ENCODE measurements at places on chromosomes 6 and 20.

GRCh38 chr6:9795880-9796279 is 619.0 kb downstream of the TFAP2A start:
- no peak for DNase-seq

DNA sequence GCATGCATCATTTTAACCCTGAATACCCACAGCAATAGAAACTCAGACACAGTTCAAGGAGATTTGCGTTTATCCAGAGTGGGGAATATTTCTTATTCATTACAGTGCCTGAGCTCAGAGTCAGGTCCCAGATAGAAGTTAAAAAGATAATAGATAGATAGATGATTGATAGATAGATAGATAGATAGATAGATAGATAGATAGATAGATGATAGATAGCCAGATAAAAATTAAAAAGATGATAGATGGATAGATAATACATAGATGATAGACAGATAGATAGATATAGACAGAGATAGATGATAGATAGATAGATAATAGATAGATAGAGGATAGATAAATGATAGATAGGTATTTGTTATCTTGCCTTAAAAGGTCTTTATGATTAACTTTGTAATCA is 184.7 kb downstream of the MYLK4 start:
- DNase-seq = no peak

GRCh38 chr6:16548121-16548520 is 213.1 kb downstream of the ATXN1 start:
- DNase-seq = no peak

DNA sequence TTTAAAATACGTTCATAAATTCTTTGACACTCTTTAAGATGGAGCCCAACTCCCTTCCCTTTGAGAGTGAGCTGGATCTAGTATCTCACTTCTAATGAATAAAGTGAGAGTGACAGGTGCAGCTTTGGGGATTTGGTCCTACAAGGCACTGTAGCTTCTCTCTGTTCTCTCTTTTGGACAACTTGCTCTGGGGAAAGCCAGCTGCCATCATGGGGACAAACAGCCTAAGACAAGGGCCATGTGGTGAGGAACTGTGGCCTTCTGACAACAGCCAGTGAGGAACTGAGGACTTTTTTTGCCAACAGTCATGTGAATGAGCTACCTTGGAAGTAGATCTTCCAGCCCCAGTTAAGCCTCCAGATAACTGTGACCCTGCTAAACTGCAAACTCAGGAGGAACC is 272.8 kb upstream of the AGPAT4 start:
- no peak for DNase-seq

GRCh38 chr6:87675004-87675681 is 26.9 kb downstream of the AKIRIN2 start:
- peak; percentile 48 for DNase-seq

DNA sequence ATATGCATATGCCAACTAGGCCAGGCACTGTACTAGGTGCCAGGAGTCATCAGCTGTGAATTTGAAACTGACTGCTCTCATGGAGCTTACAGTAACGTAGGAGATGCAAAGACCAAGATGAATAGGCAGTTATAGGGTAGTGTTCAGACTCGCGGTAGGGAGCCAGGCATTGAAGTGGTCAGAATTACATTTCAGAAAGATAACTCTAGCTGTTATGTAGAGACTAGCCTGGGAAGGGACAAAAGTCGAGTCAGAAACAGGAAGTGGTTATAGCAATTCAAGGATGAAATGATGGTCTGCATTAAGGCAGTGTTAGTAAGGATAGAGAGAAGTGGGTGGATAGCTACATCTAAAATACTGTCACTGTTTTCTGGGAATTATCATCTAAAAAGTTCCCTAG is 56.6 kb downstream of the PCMT1 start:
- no peak for DNase-seq

GRCh38 chr6:11277275-11278206 is 45.1 kb upstream of the NEDD9 start:
- peak; percentile 22 for DNase-seq

DNA sequence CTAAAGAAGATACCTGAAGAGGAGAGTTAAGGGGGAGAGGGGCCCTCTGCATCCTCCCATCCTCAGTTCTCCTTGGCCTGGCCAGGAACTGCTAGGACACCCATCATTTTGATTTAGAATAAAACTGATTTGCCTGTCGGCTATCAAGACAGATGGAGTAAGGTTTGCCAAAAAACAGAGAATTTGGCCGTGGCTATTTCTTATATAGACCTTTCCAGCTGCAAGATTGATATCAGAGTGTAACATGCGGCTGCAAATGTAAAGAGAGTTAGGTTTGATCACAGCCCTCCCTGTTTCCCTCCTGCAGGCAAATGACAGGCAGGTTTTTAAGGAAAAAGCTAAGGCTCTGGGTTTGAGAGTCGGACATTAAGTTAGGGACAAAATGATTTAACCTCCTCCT is 226.6 kb upstream of the TAB2 start:
- DNase-seq = no peak

DNA sequence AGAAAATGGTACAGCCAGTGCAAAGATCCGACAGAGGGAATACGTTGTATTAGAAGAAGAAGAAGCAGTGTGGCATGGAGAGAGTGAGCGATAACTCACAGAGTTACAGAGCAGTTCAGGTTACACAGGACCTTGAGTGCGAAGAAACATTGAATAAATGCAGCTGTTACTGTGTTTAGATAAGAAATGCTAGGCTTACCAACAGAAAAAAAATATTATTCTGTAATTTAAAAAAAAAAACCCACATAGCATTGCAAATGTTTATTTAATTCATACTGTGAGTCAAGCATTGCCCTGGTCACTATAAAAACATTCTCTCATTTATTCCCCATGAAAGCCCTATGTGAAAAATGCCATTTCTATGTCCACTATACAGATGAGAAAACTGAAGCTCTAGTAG is 373.4 kb upstream of the EPHA7 start:
- DNase-seq = no peak

DNA sequence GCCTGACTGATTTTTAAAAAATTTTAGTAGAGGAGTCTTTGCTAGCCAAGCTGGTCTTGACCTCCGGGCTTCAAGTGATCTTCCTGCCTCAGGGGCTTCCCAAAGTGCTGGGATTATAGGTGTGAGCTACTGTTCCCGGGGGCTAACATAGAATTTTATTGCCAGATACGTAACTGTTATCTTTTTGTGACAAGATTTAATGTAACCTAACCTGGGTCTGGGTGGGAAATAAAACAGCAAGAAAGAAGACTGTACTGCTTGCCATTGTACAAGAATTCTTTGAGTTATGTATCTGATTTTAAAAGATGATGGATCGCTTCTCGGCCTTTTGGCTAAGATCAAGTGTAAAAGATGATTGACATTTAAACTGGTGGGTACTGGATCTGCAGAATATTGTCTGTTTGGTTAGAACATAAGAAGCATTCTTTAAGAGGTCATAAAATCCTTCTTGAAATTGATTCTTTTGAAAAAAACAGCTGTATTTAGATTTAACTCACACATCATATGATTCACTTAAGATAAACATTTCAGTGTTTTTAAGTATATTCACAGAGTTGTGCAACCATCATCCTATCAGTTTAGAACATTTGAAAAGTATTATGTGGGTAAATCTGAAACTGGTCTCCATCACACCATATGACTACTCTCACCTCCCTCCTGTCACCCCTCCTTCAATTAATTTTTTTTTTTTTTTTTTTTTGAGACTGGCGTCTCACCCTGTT is 21.6 kb downstream of the TPX2 start:
- DNase-seq = peak; percentile 59

DNA sequence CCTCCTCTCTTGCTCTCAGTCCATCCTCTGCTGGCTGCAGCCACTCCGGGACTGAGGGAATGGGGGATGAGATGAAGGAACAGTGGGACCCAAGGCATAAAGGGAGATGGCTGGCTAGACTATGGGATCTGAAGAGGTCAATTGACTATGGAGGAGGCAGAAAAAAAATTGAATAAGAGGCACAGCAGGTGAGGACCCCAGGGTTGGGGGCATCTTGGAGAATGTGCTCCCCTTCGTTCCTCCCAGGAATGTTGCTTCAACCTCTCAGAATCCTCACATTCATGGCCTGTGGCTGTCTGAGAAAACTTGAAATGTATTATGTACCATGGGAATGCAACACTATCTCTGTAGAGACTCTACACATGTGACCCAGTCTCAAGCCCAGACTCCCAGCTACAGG is 121.0 kb downstream of the SLC22A3 start:
- no peak for DNase-seq

DNA sequence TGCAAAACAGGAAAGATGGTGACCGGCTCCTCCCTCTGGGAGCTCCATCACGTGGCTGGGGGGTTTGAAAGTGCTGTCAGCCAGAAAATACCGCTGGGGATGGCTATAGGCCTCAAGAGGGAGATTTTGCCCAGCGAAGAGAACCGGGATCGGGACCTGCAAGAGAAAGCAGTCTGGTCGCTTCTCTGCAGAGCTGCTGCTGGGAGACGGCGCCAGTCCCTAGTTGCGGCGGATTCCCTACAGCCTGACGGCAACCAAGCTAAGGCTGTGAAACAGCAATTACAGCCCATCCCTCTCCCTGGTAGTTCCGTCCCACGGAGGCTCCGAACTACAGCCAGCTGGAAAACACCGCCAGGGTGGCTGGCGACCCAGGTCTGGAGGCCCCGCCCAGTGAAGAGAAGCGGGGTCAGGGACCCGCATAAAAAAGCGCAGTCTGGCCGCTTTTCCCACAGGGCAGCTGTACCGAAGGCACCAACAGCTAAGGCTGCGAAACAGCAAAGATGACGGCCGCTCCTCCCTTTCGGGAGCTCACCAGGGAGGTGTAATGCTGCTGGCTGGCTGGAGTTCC is 238.1 kb upstream of the IRAK1BP1 start:
- DNase-seq = no peak

GRCh38 chr20:46870041-46870440 is 24.6 kb upstream of the EYA2 start:
- DNase-seq = no peak
